ENCODE measurements at places on chromosomes 4 and X. TPM values are rescaled to one million over a fixed set of nuclear protein-coding genes. Genes with fewer than 3 reads are reported as not detected.

OPHN1 gene
- total RNA-seq, result 24.1 TPM

POU3F4 gene
- not detected for total RNA-seq

ANXA10 gene
- not detected for total RNA-seq

CFP gene
- total RNA-seq, result 12.6 TPM

SERTM2 gene
- not detected for total RNA-seq

EDA2R gene
- total RNA-seq, result 0.95 TPM

VEGFC gene
- total RNA-seq, result 14.0 TPM

SHROOM3 gene
- total RNA-seq, result 1.3 TPM

ABCB7 gene
- total RNA-seq, result 43.9 TPM

DNA sequence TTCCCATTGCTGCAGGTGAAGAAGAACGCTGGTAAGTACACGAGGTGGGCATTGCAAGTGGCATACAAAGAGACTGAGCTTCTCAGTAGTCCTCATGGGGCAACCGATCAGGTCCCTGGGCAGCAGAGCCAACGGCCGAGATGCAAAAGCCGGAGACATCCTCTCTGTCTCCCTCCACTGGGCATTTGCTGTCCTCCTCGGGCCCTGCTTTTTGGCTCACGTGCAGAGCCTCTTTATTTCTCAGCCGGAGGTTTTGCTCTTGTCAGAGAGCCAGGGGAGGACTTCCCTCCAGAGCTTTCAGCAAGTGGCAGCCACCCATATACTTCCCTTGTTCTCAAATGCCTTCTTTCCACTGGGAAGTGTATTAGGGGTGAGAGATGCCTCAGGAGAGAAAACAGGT lies 18.0 kb downstream of the STARD8 start:
- no peak for DNase-seq

DNA sequence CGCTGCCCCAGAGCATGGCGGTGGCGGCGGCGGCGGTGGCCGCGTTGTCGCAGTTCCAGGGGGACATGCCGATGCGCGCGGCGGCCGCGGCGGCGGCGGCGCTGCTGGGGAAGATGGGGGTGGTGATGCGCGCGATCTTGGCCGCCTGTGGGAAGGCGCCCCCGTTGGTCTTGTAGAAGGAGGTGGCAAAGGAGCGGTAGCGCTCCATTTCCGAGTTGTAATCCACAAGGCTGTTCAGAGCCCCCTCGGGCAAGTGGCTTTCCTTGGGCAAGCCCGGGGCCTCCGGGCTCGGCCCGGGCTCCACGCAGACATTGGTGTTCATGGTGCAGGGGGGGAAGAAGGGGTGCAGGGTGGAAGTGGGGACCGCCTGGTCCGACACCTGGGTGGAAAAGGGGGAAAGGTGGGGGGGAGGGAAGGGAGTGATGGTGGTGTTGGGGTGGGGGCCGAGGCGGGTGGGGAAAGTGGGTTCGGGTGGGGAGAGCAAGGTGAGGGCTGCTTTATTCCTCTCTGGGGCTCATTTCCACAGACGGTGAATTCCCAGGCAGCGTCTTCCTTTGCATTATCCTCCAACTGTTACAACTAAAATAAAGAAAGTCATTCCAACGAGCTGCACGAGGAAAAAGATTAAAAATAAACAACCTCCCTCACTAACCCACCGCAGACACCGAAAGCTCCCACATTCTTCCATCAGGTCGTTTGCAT lies 3.1 kb downstream of the CXXC4 start:
- no peak for DNase-seq

DNA sequence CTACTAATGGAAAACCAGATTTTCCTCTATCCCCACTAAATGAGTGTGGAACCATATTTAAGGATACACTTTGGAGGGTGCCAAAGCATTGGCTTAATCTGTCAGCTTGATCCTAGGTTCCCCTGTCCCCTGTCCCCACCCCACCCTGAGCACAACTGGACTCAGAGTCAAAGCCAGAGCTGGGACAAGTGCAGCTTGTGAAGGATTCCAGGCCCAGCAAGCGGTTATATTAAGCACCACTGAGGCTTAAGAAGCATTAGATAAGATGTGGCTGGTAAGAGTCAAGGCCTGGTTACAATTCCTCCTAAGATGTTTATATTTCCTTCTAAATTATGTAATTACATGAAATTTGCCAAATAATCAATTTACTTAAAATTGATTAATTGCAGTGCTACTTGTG lies 350.0 kb upstream of the GATB start:
- DNase-seq, result no peak

GRCh38 chrX:100494646-100495370 lies 84.7 kb upstream of the PCDH19 start:
- DNase-seq, result no peak

GRCh38 chrX:44253575-44253942 lies 89.9 kb downstream of the EFHC2 start:
- DNase-seq, result no peak

- no peak for DNase-seq
Observed at GRCh38 chrX:9278475-9279233, 186.2 kb upstream of the TBL1X start.

GRCh38 chr4:134807231-134807745 lies 605.7 kb upstream of the PABPC4L start:
- DNase-seq, result no peak

DNA sequence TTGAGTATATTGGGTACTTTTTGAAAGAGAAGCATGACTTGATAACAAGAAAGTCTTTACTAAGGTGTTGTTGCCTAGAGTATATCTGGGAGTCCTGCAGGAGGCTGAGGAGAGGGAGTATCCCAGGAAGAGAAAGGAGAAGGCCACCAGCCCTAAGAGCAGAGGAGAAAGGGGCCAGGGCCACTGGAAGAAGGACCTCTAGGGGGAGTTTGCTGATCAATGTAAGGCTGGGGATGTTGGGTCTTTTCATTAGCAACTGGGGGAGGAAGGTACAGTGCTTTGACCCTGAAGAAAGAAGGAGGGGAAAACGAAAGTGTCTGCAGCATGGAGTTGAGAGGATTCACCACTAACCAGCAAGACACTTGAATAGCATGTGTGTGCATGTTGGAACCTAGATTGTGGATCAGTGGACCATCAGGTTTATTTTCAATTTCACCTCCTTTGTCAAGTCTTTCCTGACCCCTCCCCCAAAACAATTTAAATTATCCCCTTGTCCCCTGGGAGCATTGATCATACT lies 4.5 kb downstream of the SMIM9 start:
- DNase-seq, result no peak

DNA sequence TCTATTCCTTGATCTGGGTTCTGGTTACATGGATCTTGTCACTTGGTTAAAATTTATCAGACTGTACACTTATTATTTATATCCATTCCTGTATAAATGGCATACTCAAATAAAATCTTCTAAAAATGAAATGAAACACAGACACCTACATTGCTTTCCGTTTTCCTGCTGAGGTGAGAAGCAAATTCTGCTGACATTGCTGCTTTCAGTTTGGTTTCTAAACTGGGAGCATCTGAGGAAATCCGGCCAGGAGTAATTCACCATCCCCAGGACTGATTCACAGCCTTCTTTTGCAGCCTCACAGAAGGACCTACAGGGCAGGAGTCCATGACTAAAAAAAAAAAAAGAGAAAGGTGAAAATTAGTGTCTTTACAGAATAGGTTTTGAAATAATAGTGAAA lies 93.6 kb downstream of the CORIN start:
- DNase-seq, result no peak

- DNase-seq, result no peak
Observed at GRCh38 chr4:107034091-107034995, 1.8 kb downstream of the DKK2 start.

DNA sequence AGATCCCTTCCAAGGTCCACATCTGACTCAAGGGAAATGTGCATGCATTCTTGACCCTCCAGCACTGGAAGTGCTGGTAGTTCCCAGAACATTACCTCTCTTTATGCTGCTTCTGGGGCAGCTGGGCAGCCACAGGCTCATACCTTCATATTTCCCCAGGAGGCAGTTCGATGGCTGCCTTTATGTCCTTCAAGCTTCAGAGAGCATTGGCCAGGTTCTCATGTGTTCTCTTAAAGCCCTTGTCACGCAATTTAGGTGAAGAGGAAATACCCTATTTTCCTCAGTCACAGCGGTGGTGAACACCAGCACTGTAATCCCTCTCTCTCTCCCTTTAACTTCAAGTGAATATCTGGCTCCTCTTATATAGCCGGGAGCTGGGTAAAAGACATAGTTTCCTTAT lies 134.3 kb downstream of the MID1IP1 start:
- DNase-seq, result no peak

DNA sequence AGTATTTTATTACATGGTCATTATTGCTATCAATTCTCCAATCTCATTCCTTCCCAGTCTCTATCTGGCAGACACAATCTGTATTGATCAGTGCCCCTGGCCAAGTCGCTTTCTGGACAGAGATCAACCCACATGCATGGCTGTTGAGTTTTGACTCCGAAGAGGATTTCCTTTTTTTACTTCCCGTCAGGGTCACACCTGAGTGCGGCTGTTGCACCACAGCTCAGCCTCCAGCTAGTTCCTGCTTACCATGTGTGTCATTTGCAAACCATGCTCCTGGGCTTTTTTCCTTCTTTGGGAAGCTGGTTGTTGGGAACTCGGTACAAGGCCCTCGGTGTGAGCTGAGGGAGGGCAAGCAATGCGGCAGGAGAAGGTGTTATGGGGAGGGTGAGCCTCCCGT lies 11.7 kb downstream of the MAGED2 start:
- no peak for DNase-seq

- DNase-seq, result no peak
Observed at GRCh38 chr4:24853142-24853541, 57.8 kb downstream of the SOD3 start.

- DNase-seq, result no peak
Observed at GRCh38 chrX:6849716-6850414, 297.6 kb upstream of the STS start.

- no peak for DNase-seq
Observed at GRCh38 chr4:128366212-128366611, 78.6 kb upstream of the PGRMC2 start.

DNA sequence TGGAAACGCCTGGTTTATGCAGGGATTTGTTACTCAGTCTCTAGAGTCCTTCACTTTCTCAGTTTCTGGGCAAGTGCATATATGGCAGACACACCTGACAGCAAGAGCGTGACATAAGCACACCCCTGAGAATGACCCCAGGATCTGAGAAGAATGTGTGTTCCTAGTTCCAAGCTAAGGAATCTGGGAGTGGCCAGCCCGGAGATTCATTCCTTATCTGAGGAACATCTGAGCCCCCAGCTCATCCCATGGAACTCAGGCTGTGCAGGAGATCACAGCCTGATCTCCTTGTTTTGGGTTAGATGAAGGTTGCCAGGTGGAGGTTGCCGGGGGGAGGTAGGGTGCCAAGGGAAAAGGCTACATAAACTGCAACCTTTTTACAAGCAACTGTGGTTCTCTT lies 23.8 kb upstream of the KIAA0232 start:
- DNase-seq, result no peak

DNA sequence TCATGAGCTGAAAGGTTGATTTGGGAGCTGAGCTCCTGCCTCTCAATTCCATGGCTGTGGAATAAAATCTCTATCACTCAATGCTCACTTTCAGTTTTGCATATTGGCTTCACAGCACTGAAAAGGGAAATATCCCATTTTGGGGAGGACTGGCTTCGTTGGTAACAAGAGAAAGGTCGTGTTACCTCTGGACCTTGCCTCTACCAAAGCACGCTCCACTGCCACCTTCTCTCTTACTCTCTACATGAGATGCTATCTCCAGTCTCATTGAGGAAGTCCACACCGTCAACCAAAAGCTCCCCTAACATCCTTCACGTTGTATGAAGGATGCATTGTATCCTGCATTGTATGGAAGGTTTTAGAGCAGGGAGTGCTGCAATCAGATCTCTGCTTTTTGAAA lies 195.0 kb upstream of the LDB2 start:
- DNase-seq, result no peak

- DNase-seq, result no peak
Observed at GRCh38 chr4:142696334-142697122, 149.6 kb downstream of the INPP4B start.
